CD4-positive, alpha-beta T cell treated with Interferon alpha-2 for 1 hour (primary cell): ENCODE measurements at places on chromosomes 5 and 9.

GRCh38 chr5:85921590-85921989 lies 696.2 kb upstream of the COX7C start:
- no peak for DNase-seq

GRCh38 chr5:96087939-96088338 lies 126.3 kb upstream of the ELL2 start:
- no peak for DNase-seq

DNA sequence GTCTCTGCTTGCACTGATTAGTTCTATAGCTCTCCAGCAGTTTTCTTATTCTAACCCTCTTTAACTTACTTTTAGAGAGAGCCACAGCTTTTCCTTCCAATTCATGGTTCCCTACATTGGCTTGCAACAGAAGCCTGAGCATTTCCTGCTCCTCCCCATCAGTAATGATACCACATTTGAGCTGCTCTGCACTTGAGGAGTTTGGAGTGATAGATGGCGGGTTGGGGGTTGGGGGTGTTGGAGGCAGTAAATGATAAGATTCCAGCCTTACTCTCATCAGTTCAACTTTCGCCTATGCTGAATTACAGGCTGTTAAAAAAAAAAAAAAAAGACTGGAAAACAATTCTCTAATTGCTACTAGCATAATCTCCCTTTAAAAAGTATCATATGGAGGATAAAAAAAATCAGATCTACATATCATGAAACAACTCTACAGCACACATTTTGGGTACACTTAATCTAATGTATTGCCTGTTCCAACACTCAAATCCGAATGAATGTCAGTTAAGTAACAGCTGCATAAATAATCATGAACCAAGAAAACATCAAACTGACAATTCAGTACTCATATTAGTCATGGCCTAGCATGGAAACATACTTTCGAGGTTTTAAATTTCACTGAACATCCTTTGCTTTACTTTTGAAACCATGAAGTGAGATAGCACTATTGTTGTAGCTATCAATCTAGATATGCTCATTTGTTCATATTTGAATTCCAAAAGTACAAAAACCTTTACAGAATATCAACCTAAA lies 224.7 kb downstream of the NFIB start:
- no peak for DNase-seq

- DNase-seq, result no peak
Observed at GRCh38 chr5:167945542-167946384, 345.7 kb upstream of the WWC1 start.

GRCh38 chr5:98205691-98206461 lies 567.6 kb upstream of the RGMB start:
- no peak for DNase-seq

GRCh38 chr9:112743216-112743836 lies 7.2 kb upstream of the SNX30 start:
- no peak for DNase-seq

DNA sequence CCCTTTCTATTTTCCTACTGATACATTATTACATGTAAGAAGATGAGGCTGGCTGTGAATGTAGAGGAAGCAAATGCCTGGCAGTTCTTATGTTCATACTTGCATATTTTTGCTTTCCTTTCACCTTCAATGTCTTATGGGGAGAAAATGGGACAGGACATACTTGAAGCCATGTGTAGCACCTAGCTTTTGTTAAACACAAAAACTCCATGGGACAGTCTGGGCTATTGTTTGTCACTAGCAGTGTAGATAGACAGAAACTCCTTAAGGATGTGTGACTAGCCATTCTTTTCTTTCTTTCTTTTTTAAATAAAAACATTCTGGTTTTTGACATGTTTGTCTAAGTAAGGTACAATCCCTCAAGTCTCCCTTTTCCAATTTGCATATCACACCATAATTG lies 122.7 kb downstream of the ARL15 start:
- no peak for DNase-seq

DNA sequence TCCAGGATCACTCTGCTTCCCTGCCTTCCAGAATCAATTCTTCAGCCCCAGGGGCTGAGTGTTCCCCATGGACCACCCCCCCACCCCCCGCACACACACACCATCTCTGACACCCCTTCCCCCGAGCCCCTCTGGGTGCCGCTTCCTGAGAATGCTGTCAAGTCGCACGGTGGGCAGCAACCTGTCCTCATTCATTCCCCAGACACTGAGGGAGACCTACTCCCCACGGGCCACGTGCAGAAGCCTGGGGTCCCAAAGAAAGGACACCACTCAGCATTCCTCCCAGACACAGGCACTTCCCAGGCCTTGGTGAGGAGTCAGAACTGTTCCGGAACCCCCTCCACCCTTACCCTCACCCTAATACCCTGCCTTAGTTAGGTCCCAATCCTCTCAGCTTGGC lies 12.8 kb downstream of the CPLX2 start:
- no peak for DNase-seq

GRCh38 chr9:113331780-113332179 lies 8.3 kb downstream of the WDR31 start:
- DNase-seq, result no peak

DNA sequence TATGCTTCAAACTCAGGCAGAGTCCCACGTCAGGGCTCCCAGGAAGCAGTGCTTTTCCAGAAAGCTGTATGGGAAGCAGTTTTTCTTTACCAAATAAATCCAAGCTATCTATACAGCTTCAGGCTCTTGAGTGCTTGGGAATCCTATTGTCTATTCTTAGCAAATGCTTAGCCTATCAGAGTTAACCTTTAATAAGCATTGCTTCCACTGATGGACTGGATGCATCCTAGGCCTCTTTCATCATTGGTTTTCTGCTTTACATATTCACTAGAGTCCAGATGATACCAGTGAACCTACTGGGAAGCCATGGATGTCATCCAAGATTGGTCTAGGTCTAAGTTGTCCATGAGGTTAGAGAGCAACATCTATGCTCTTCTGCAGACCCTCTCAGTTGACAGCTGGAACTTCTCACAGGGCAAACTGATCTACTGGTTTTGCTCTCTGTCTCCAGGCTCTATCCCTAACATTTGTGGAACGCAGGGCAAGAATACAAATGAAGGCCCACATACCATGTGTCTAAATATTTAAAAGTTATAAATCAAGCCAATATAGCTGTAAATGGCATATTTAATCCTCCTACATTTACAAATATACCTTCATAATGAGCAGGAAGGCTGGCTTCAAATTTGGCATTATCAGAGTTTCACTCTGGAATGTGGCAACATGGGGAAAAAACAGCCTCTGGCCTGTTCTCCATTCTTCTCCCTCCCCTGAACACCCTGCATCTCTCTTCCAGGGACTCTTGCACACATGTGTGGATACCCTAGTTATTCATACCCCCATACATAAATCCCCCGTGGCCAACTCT lies 49.8 kb upstream of the PLPP1 start:
- no peak for DNase-seq

DNA sequence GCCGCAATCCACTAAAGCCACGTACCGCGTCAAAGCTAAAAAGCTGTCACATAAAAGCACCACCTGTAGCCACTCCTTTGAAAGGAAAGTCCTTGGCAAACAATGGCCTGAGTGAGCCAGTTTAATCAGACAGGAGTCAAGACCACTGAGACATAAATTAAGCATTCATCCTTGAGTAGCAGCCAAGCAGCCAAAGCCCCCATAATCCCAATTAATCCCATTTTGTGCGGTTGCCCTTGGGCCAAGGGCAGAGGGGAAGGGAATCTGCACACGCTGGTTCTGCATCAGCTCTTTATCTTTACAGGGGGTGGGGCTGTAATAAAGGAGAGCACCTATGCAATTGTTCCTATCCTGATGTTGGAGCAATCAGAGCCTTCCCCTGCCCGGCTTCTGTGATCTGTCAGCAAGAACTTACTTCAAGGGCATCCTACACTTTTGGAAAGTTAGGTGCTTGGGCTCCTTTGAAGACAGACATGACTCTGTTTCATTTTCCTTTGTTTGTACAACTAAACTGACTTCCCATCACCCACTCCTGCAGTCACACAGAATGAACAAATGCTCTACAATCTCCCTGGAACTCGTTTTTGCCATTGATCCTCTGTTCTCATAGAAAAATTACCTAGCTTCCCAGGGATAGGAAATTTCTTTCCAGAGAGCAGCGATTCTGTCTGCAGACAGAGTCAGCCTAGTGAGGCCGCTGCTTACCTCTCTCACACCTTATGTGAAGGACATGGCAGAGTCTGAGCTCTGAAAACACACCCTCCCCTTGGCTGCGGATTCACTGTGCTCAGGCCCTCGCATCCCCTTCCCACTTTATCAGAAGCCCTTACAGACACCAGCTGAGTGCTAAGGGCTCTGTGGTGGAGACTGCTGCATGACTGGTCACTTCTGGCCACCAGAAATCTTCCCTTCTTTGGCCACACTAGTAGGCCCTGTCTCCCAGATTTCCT lies 116.2 kb upstream of the TBCA start:
- no peak for DNase-seq

DNA sequence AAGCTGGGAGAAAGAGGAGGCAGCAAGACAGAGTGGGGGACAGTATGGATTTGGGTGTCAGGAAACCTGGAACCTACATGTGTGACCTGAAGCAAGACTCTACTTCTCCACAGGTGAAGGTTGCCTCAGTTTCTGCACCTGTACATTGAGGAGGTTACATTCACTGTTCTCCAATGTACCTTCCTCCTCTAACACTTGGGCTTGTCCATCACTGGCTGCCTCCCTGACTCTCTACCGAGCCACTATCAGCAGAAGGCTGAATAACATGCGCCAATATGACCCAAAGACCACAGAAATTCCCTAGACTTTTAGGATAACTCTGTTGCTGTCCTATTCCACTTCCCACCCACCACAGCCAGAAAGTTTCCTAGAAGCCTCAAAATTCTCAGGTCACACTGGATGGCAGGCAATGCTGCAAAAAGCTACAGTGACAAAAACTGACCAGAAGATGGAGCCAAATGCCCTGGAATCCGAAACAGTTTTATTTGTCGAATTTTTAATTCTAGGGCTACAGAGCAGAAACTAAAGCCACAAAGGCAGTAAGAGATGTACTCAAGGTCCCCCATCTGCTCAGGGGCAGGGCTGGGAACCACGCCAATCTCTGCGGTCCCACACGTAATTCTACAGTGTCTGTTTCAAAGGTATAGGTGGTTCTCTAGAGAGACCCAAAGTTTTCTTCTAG lies 64.4 kb downstream of the FAM114A2 start:
- no peak for DNase-seq

GRCh38 chr5:23208959-23209431 lies 298.4 kb upstream of the PRDM9 start:
- peak; percentile 3 for DNase-seq

DNA sequence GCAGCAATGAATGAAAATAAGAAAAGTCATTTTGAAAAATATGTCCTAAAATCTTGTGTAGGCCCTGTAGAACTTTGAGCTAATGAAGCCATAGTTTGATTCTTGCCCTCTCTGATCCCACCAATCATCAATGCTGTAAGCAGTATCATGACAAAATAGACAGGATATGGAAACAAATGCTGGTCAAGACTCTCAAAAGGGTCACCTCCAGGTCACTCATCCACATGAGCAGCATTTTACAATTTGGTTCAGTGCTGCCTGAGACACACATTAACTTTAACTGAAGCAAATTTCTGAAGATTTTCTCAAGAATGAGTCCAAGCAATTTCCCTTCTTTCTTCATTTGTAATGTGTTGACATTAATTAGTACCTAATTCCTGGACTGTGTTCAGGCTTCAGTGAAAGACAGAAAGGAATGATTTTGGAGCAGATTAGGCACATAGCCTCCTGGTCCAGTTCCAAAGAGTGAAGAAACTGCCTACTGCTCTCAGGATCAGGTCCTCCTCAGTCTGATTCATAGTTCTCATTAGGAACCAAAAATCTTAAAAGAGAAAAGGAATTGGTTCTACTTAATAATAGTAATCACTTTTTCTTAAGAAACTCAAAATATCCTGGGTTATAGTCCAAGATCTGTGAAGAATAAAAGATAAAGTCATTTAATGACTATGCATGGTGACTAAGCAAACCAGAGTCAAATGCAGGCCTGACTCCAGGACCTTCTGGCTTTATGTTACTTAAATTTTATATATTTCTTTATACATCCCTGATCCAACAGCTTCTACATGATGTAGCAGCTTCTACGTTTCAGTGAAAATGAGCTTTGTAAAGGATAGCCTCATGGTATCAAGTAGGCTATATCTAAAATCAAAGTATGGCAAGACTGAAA lies 192.1 kb upstream of the RGMB start:
- no peak for DNase-seq

GRCh38 chr5:121503111-121503840 lies 348.4 kb upstream of the FTMT start:
- no peak for DNase-seq

DNA sequence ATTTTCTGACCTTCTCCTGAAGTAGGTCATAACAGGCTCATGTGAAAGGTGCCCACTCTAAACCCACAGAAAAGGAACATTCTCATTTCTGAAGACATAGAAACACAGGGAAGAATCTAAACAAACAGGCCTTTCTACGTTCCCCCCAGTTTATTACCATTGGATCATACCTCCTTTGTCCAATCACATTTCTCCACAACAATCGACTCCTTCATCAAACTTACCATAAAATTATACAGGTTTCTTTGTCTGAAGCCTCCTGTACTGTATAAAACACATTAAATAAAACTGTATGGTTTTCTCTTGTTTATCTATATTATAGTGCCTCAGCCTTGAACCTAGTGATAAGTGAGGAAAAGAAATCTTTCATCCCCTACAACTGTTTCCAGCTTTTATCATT lies 340.7 kb downstream of the ENC1 start:
- no peak for DNase-seq

DNA sequence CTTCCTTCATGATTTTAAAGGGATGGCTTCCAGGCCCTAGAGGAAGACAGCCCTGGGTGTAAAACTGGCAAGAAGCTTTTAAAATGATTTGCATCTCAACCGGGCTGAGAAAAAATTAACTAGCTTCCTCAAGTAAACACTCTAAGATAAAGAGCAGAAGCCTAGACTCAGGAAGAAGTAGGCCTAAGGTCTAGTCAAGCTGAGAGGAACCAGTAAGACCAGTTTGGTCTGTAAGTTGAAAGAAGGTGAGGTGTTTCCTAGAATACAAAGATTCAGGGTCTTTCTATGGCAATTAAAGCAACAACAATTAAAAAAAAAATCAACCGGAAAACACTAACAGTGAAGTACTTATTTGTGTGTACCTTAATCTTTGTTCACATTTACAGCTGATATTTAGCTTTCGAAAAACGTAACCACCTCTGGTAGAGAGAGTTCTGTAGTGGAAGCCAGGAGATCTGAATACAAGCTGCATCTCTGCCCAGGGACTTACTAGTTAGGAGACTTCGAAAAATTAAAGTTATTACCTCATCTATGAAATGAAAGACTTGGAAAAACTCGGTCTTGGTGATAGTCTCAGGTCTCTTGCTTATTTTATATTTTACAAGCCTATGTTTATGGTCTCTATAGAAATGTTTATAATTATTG lies 75.7 kb downstream of the TUSC1 start:
- no peak for DNase-seq

GRCh38 chr5:42005561-42006153 lies 80.6 kb downstream of the FBXO4 start:
- peak; percentile 17 for DNase-seq

- DNase-seq, result no peak
Observed at GRCh38 chr5:16134204-16134603, 45.4 kb downstream of the MARCHF11 start.

- no peak for DNase-seq
Observed at GRCh38 chr9:96168882-96169281, 133.1 kb downstream of the HSD17B3 start.
